ENCODE measurements at places on chromosomes 2 and 18.

- no peak for DNase-seq
Measured at GRCh38 chr2:64854773-64855237, 134.4 kb upstream of the SLC1A4 start.

GRCh38 chr2:241035818-241036396 lies 37.5 kb downstream of the SNED1 start:
- no peak for DNase-seq

- no peak for DNase-seq
Measured at GRCh38 chr2:236237468-236238190, 26.6 kb downstream of the ASB18 start.

DNA sequence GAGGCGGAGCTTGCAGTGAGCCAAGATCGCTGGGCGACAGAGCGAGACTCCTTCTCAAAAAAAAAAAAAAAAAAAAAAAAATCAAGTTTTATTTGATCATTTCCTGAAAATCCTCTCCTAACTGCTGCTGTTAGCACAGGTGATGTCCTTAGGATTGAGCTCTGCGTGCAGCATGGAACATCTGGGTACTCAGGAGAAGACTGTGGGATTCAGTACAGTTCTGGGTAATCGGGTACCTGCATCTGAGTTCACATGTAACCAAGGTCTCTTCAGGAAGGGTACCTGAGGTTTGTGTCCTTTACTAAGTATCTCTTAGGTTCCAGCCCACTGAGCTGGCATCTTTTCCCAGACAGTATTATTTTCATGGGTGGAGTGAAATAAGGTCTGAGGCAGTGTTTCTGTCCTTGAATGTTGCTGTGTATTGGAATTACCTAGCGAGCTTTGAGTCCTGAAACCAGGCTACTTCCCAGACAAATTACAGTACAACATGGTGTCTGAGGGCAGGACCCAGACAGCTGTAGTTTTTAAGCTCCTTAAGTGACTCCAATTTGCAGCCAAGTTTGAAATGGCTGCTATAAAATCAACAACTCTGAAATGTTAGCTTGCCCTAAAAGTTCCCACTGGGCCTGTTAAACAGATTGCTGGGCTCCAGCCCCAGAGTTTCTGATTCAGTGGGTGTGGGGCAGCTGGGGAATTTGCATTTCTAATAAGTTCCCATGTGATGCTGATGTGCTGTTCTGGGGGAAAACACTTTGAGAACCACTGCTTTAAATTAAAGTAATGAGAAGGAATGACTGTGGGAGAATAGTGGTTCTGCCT lies 120.5 kb downstream of the PMAIP1 start:
- no peak for DNase-seq

GRCh38 chr2:184272056-184272455 lies 326.3 kb upstream of the ZNF804A start:
- DNase-seq, result no peak

DNA sequence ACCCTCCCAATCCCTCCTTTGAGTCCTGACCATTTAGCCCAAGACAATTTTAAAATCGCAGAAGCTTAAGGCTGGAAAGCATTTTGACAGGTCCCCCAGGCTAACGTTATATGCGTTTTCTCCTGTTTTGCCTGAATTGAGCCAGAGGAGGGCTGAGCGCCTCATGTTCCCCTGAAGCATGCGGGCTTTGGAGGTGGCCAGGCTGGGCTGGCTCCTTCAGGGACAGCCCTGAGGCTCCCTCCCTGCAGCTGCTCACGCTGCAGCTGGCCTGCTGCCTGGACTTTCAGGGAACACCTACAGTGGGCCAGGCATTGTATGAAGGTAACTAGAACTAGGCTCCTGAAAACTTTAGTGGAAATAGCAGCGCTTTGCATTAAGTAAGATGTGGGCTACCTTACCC lies 179.2 kb downstream of the ACKR3 start:
- DNase-seq, result no peak

DNA sequence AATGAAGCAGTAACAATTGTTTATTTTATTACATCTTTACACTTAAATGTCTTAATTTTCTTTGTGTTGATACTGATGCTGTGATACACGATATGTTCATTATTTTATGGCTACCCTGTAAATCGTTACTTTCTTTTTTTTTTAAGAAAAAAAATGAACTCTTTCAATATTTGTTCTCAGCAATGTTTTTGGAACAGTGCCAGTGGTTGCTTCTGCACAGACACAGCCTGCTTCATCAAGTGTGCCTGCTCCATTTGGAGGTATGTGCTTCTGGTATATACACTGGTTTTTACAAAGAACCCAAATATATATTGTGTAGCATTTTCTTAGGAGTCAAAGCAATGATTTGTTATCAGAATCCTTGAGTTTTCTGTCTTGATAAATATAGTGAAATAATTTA lies 62.2 kb upstream of the SCYGR2 start:
- no peak for DNase-seq

DNA sequence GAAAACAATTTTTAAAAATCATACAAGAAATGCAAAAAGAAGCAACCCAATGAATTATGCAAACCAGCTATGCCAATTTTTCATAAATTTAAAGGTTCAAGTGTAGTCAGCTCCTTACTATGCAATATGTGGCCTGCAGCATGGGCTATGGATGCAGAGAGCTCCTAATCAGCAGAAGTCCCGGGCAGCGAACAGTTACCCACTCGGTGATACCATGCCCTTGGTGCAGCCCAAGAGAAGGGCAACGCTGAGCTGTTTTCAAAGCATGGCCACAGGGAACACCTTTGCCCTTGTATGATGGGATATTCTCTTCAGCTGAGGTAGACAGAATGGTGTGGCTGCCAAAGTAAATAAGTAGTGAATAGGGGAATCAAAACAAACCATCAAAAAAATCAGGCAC lies 17.3 kb upstream of the ARL5A start:
- DNase-seq, result no peak
